ENCODE measurements at places on chromosomes 4 and X.

DNA sequence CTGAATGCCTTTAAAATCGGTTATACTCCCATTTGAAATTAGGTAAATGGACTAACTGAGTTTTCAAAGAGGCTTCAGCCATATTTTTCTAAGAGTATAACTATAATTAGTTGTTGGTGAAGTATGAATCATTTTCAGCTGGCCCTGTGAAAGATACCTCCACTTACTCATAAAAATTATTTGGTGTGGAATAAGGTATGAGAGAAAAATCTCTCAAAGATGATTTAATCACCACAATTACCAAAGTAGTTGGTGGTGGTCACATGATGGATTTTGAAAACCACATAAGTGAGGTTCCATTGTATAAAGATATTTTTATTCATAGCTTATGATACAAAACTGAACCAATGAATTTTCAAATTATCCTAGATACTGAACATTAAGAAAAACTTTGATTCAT, 9.0 kb upstream of the KLHL2 start:
- H3K4me3 ChIP-seq: no peak overlapping the region
- H3K27me3 ChIP-seq: no peaks in the 10 kb centered on the region
- no peaks in the 10 kb centered on the region for H3K36me3 ChIP-seq
- H3K27ac ChIP-seq: no peak overlapping the region
- peaks cover 16% of the 10 kb centered on the region for H3K4me1 ChIP-seq

DNA sequence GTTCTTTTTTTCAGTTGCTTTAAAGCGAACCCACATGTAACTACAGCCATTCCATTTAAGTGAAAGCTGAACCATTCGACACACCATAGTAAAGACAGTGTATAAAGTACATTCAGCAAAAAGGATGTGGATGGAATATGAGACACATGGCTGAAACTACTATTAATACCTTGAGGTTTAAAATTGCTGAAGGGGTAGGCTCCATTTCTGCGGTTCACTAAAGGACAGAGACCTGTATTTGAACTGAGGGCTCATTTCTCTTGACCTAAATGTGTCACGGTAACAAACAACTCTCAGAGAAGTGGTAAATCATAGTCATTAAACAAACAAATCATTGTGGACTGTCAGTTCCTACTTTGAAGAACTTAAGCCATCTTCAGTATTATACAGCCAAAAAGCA, 1085.6 kb upstream of the TENM3 start:
- H3K4me3 ChIP-seq: no peak overlapping the region
- no peaks in the 10 kb centered on the region for H3K27me3 ChIP-seq
- H3K4me1 ChIP-seq: peaks cover 3% of the 10 kb centered on the region
- no peak overlapping the region for H3K27ac ChIP-seq
- no peak for DNase-seq
- H3K36me3 ChIP-seq: no peaks in the 10 kb centered on the region

DNA sequence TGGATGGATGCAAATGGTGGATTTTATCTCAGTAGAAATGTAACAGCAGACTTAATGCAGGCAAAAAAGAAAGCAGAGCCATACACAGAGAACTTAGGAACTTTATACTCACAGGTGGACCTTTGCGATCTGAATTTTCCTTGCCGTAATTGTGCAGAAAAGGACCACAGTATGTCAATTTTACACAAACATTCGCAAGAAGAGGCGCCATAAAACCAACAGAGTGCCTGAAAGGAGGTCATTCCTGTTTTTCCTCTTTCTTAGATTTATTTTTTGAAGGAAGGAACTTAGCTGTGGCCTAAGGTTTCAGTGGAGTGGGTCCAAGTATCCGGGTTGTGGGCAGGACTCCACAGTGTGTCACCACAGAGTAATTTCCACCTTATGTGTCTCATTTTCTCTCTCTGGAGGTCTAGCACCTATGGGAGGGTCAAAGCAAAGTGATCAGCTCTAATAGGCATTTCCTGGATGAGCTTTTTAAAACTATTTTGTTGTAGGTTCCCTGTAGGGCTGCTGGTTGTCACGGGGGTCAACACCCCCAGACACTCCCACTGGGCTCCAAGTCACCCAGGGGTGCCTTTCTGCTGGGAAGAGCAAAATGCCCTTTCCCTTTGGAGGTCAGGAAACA, 24.7 kb upstream of the PBDC1 start:
- no peaks in the 10 kb centered on the region for H3K27me3 ChIP-seq
- H3K4me3 ChIP-seq: peak overlapping the region; percentile 73
- peaks cover 11% of the 10 kb centered on the region for H3K4me1 ChIP-seq
- peak overlapping the region; percentile 96 for H3K27ac ChIP-seq
- H3K36me3 ChIP-seq: peaks cover 11% of the 10 kb centered on the region

GRCh38 chrX:133337250-133337649, 78.0 kb downstream of the GPC4 start:
- H3K4me3 ChIP-seq: no peak overlapping the region
- H3K36me3 ChIP-seq: no peaks in the 10 kb centered on the region
- peaks cover 28% of the 10 kb centered on the region for H3K27me3 ChIP-seq
- no peak overlapping the region for H3K27ac ChIP-seq
- H3K4me1 ChIP-seq: no peaks in the 10 kb centered on the region
- no peak for DNase-seq

- no peak overlapping the region for H3K4me3 ChIP-seq
- no peaks in the 10 kb centered on the region for H3K4me1 ChIP-seq
- H3K27me3 ChIP-seq: no peaks in the 10 kb centered on the region
- H3K27ac ChIP-seq: no peak overlapping the region
- H3K36me3 ChIP-seq: no peaks in the 10 kb centered on the region
- no peak for DNase-seq
These were observed 346.8 kb downstream of the PPP3CA start for GRCh38 chr4:101000496-101000895.

GRCh38 chr4:151781026-151781425, 20.2 kb upstream of the GATB start:
- no peak overlapping the region for H3K4me3 ChIP-seq
- no peak overlapping the region for H3K27ac ChIP-seq
- H3K36me3 ChIP-seq: no peaks in the 10 kb centered on the region

- DNase-seq: no peak
- H3K27me3 ChIP-seq: no peaks in the 10 kb centered on the region
- no peaks in the 10 kb centered on the region for H3K36me3 ChIP-seq
- H3K4me1 ChIP-seq: peaks cover 8% of the 10 kb centered on the region
- H3K4me3 ChIP-seq: no peak overlapping the region
These were observed 15.3 kb downstream of the PPARGC1A start for GRCh38 chr4:23874536-23874901.

- H3K36me3 ChIP-seq: no peaks in the 10 kb centered on the region
- DNase-seq: no peak
- no peak overlapping the region for H3K4me3 ChIP-seq
- H3K27me3 ChIP-seq: peaks cover 64% of the 10 kb centered on the region
These were observed 48.0 kb upstream of the CASK start for GRCh38 chrX:41971346-41971745.

GRCh38 chrX:87397103-87397886, 120.3 kb upstream of the KLHL4 start:
- no peaks in the 10 kb centered on the region for H3K36me3 ChIP-seq
- peaks cover 5% of the 10 kb centered on the region for H3K4me1 ChIP-seq
- peaks cover 40% of the 10 kb centered on the region for H3K27me3 ChIP-seq
- no peak overlapping the region for H3K4me3 ChIP-seq
- H3K27ac ChIP-seq: no peak overlapping the region

DNA sequence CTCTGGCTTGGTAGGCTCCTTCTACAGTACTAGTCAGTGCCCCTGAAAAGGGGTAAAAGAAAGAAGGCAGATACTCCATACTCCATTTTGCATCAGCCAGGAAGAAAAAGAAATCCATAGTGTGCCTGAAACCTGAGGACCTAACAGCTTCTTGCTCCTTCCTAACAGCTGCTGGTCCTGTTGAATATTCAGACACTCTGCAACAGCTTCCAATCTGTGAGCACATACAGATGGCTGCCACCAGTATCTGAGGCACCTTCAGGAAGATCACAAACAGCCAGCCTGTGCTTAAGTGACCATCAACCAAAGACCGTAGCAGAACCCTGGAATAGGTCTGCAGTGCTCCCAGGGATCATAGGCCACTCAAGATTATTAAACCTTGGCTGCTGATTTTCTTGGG, 4.3 kb downstream of the GIMD1 start:
- no peaks in the 10 kb centered on the region for H3K36me3 ChIP-seq
- DNase-seq: no peak
- H3K4me3 ChIP-seq: no peak overlapping the region
- no peak overlapping the region for H3K27ac ChIP-seq
- no peaks in the 10 kb centered on the region for H3K27me3 ChIP-seq

DNA sequence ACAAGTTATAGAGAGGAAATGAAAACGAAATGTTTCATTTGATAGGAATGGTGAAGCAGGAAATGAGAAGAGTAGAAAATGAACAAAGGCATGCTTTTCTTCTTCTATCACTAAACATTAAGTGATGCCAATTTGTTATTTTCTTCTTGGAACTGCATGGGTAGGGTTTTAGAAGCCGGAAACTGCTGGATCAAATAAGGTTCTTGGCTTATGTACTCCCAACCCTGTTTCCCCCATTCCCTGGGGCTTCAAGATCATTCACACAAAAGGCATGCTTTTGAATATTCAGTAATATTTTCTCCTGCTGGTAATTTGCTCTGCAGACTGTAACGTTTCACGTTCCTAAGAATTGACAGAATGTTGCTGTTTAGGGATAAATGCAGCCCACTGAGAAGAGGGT, 224.1 kb downstream of the NLGN4X start:
- H3K4me3 ChIP-seq: no peak overlapping the region
- H3K27me3 ChIP-seq: no peaks in the 10 kb centered on the region
- no peak overlapping the region for H3K27ac ChIP-seq
- DNase-seq: no peak
- H3K4me1 ChIP-seq: no peaks in the 10 kb centered on the region

GRCh38 chrX:41127477-41128192, 42.4 kb downstream of the USP9X start:
- no peak overlapping the region for H3K4me3 ChIP-seq
- H3K27ac ChIP-seq: no peak overlapping the region
- H3K36me3 ChIP-seq: peaks cover 56% of the 10 kb centered on the region
- H3K4me1 ChIP-seq: peaks cover 4% of the 10 kb centered on the region
- DNase-seq: no peak
- no peaks in the 10 kb centered on the region for H3K27me3 ChIP-seq

DNA sequence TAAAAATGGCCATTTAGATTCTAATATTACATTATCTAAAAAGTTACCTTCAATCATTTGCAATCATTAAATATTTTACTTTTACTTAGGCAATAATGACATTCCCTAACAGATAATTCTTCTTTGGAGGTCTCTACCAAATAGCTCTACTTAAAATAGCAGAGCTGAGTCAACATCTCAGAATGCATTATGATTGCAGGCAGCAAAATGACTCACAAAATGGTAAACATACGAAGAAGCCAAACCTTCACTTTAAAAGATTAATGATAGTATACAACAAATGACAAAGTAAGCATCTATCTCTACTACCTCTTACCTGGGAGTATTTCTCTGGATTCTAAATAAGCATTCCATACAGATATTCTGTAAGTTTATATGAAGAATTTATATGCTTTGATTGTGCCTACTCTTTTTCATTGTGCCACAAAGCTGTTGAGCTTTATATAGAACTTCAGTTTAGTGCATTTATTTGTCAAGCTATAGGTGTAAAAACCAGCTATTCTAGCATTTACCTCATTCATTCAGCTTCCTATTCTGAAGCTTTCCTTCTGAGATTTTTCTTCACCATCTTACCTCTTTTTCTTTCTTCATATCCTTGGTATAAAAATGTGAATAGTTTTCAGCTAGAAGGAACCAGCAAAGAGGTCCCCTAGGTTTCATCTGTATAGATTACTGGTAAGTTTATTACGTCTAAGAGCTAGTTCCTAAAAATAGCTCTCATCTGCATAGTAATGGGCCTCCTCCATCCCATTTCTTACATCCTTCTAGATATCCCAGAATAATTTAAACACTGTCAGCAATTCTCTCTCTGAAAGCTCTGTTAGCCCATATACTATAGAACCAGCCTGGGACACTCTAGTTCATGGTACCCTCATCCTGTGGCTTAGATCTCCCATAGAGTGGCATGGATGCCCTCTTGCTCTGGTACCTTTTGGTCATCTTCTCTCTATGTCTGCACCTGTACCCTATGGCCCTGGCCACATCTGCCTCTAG, 17.2 kb upstream of the SPCS3 start:
- H3K36me3 ChIP-seq: no peaks in the 10 kb centered on the region
- DNase-seq: peak; percentile 62
- no peaks in the 10 kb centered on the region for H3K27me3 ChIP-seq
- no peak overlapping the region for H3K27ac ChIP-seq
- H3K4me1 ChIP-seq: no peaks in the 10 kb centered on the region
- H3K4me3 ChIP-seq: no peak overlapping the region

- H3K27ac ChIP-seq: no peak within 1 kb of the TSS
- H3K4me1 ChIP-seq: peaks cover 3% of the 10 kb centered on the region
- peaks cover 84% of the 10 kb centered on the region for H3K27me3 ChIP-seq
- no peaks in the 10 kb centered on the region for H3K36me3 ChIP-seq
These were observed at the start of gene RTL5 for GRCh38 chrX:72131317-72132294. RTL5 (minus strand) TSS chrX:72131915.

GRCh38 chr4:53465281-53465680, 87.8 kb downstream of the FIP1L1 start:
- H3K27me3 ChIP-seq: no peaks in the 10 kb centered on the region
- H3K4me1 ChIP-seq: no peaks in the 10 kb centered on the region
- peaks cover 31% of the 10 kb centered on the region for H3K36me3 ChIP-seq
- H3K27ac ChIP-seq: no peak overlapping the region
- no peak for DNase-seq

DNA sequence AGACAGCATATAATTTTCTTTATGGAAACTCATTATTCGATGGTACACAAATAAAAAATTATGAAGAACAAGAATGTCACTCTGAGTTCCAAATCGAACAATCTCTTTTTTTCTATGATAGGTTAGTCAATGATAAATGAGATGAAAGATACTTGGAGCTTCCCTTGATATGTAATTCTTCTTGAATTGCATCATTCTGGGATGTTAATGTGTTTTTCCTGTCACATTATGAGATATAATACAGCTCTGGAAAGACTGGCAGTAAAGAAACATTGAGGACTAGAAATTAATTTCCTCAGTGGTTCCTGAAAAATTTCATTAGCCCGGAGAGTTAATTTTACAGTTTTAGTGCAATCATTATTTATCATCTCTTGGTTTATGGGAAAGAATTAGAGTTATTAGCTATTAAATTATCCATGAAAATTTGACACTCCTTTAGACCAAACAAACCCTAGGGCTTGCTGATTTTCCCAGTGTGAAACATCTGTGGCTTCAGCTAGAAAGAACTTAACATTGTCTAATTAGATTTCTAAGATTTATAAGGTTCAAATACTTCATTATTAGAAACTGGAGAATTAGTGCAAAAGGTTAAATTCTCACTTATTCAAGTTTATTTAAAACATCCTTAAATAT, 1546.6 kb upstream of the TENM3 start:
- H3K36me3 ChIP-seq: no peaks in the 10 kb centered on the region
- no peak overlapping the region for H3K27ac ChIP-seq
- no peak for DNase-seq

- no peaks in the 10 kb centered on the region for H3K36me3 ChIP-seq
- no peak overlapping the region for H3K4me3 ChIP-seq
- no peak overlapping the region for H3K27ac ChIP-seq
- DNase-seq: no peak
- no peaks in the 10 kb centered on the region for H3K27me3 ChIP-seq
These were observed 10.9 kb upstream of the PCDH18 start for GRCh38 chr4:137543198-137543597.

- no peak for DNase-seq
- no peaks in the 10 kb centered on the region for H3K4me1 ChIP-seq
- no peak overlapping the region for H3K4me3 ChIP-seq
- H3K27me3 ChIP-seq: no peaks in the 10 kb centered on the region
- H3K27ac ChIP-seq: no peak overlapping the region
These were observed 21.5 kb downstream of the NAT8L start for GRCh38 chr4:2080429-2081300.

- peaks cover 61% of the 10 kb centered on the region for H3K27me3 ChIP-seq
- H3K27ac ChIP-seq: no peak overlapping the region
- H3K4me3 ChIP-seq: no peak overlapping the region
- no peak for DNase-seq
These were observed 2.4 kb upstream of the PDZD4 start for GRCh38 chrX:153832728-153833127.
